ENCODE measurements at places on chromosomes 1 and 21.
A peak's percentile ranks its signal among the peaks of the same experiment; 100 is the strongest.

DNA sequence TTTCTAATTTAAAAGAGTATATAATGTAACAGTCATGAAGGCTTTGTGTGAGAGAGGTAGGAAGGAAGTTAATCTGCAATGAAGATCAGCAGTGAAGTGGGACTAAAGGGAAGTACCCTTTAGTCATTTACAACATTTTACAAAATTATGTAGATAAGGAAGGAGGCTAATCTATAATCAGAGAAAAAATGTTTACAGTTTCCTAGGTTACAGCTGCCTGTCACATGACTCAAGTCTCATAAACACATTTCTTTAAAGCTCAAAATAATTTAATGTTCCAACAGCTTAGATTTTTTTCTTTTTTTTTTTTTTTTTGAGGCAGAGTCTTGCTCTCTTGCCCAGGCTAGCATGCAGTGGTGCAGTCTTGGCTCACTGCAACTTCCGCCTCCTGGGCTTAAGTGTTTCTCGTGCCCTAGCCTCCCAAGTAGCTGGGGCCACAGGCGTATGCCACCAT lies 26.2 kb upstream of the CAP1 start:
- H3K27me3 ChIP-seq: no peaks in the 10 kb centered on the region
- no peak overlapping the region for H3K4me3 ChIP-seq
- peak overlapping the region; percentile 68 for H3K27ac ChIP-seq

DNA sequence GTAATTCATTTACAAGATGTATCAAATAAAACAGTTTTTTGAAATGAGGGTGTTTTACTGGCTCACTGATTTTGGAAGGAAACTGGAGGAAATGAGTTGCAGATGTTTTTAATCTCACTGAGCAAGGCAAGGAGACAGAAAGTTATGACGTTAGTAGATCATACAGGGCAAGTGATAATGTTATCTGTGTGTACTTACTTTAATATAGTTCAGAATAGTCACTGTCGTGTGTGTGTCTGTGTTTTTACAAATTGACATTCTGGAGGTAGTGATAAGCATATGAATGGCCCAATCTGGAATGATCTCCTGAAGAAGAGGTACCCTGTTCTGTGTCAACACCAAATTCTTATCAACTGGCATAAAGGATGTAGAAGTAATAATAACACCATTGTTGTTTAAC lies 1.9 kb upstream of the GBP4 start:
- H3K27me3 ChIP-seq: no peaks in the 10 kb centered on the region
- H3K4me3 ChIP-seq: no peak overlapping the region
- no peak for DNase-seq
- no peaks in the 10 kb centered on the region for H3K36me3 ChIP-seq

- H3K27ac ChIP-seq: no peak overlapping the region
- no peaks in the 10 kb centered on the region for H3K36me3 ChIP-seq
- H3K4me3 ChIP-seq: no peak overlapping the region
- no peak for DNase-seq
- H3K4me1 ChIP-seq: peaks cover 15% of the 10 kb centered on the region
Measured at GRCh38 chr1:87790756-87791155, 462.1 kb downstream of the LMO4 start.

- H3K36me3 ChIP-seq: peaks cover 76% of the 10 kb centered on the region
- H3K27ac ChIP-seq: no peak overlapping the region
- H3K27me3 ChIP-seq: no peaks in the 10 kb centered on the region
- DNase-seq: no peak
- H3K4me3 ChIP-seq: no peak overlapping the region
Measured at GRCh38 chr1:86356247-86356646, 39.9 kb downstream of the ODF2L start.

DNA sequence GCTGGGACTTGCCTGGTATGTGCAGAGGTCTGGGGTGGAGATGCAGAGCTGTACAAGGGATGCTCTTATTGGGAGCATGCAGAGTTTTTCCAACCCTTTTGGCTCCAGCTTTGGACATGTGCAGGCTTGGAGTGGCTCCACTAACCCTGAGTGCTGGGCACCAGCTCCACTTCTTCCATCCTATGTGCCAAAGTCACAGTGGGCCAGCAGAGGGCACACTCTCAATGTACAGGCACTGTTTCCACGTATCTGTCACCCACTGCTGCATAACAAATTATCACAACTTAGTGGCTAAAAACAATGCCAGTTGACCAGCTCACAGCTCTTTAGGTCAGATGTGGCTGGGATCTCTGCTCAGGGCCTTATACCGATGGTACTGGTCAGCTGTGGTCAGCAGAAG lies 631.8 kb downstream of the AJAP1 start:
- no peak for DNase-seq
- H3K4me3 ChIP-seq: no peak overlapping the region
- no peaks in the 10 kb centered on the region for H3K4me1 ChIP-seq
- H3K36me3 ChIP-seq: no peaks in the 10 kb centered on the region

DNA sequence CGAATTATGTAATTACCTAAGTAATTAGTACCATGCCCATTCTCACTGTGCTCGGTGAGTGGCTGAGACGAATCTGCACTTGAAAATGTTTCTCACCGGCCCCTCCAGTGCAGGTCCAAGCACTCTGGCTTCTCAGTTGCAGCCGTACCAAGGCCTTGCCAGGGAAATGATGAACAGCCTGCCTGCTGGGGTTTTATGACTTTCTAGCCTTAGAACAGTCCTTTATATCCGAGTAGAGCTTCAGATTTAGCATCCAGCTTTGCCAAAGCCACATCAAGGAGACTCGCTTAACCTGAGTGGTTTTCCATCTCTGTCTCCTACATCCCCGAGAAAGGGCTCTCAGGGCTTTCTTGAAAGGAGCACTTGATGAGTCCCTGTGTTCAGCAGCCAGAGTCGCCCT lies 83.4 kb downstream of the GREM2 start:
- no peak for DNase-seq
- no peak overlapping the region for H3K4me3 ChIP-seq

DNA sequence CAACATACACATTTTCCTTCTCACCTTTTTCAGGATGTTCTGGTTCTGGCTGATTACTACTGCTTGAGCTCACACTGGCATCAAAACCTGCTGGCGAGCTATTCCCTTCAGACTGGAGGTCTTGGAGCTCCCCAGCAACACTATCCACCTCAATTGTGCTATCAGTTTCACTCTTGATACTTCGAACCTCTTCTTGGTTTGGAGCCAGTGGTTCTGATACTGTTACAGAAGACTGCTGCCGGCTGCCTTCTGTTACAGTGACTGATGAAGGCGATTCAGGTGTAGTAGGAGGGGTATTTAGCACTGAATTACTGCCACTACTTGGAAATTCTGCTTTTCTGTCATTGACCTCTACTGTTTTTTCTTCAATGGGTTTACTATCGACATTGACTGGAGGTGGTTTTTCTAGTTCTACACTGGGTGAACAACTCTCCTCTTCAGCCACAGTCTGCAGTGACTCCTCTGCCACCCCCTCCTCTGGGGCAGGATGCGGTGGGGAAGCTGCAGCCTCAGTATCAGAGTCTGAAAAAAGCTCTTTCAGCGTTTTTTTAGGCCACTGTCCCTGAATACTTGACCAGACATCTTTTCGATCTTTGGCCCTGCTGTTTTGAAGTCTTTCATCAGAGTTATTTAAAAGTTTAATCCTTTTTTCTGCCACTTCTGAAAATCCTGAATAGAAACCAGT lies 20.7 kb upstream of the RBM34 start:
- no peak for DNase-seq
- H3K36me3 ChIP-seq: peaks cover 44% of the 10 kb centered on the region
- no peak overlapping the region for H3K4me3 ChIP-seq
- no peaks in the 10 kb centered on the region for H3K4me1 ChIP-seq
- H3K27ac ChIP-seq: no peak overlapping the region

DNA sequence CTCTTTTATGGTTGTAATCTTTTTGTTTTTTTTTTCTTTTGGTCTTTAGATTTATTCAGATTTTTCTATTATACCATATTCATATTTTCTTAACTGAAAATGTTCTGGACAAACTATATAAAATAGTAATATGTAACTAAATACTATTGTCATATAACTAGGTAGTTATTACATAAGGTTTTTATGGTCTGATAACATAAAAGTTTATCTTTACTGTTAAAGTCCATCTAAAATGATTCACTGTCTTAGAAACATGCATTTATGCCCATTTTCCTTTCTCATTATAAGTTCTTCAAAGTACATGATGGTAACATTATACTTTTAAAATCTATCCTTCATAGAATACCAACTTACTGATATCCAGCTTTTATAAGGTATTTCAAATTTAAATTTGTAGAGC lies 29.1 kb downstream of the IARS2 start:
- H3K4me1 ChIP-seq: no peaks in the 10 kb centered on the region
- H3K27me3 ChIP-seq: no peaks in the 10 kb centered on the region
- H3K4me3 ChIP-seq: no peak overlapping the region
- H3K36me3 ChIP-seq: peaks cover 6% of the 10 kb centered on the region
- DNase-seq: no peak

DNA sequence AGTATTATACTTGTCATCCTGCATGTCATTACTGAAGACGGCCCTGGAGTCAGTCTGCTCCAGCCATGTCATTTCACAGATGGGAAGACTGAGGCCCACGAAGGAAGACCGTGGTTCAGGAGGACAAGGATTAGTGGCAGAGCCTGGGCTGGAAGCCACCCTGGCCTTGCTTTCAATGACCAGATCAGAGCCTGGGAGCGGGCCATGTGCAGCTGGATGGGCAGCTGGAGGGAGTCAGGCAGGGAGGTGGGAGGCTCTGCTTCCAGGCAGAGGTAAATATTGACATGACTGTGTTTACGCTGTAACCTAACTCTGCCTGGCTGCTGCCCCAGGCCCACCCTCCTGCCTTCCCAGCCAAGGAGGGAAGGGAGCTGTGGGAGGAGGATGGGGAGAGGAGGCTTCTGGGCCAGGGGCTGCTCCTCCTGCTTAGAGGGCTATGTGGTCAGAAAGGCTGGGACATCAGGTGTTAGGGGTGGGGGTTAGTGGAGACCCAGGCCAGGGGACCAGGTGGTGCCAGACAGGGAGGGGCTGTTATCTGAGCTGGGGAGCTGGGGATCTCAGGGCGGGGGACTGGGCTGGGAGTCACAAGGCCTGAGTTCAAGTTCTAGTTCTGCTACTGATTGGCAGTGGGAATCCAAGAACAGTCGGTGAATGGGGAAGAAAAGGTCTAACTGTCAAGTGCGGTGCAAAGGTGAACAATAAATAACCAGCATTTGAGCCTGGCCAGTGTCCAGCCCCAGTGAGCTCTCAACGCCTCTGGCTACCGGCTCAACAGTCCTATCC lies 48.5 kb upstream of the ECE1 start:
- H3K27ac ChIP-seq: peak overlapping the region; percentile 25
- H3K4me1 ChIP-seq: peaks cover 40% of the 10 kb centered on the region
- no peak overlapping the region for H3K4me3 ChIP-seq
- no peaks in the 10 kb centered on the region for H3K36me3 ChIP-seq
- DNase-seq: no peak

DNA sequence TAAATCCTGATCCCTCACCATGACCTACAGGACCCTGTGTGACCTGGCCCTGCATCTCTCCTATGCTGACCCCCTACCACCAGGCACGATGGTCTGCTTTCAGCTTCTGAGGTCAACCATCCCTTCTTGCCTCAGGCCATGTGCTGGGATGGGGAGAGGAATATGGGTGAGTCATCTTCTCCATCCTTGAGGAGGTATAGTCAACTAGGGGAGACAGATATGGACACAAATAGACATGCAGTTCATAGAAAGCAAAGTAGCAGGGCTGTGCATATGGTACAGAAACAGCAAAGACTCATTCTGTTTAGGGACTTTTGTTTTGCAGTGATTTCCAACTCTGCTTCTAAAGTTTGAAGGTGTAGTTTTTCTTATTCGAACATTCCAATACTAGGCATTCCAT lies 250.8 kb upstream of the FGGY start:
- no peak for DNase-seq
- no peak overlapping the region for H3K4me3 ChIP-seq
- no peak overlapping the region for H3K27ac ChIP-seq
- no peaks in the 10 kb centered on the region for H3K36me3 ChIP-seq
- peaks cover 13% of the 10 kb centered on the region for H3K4me1 ChIP-seq

DNA sequence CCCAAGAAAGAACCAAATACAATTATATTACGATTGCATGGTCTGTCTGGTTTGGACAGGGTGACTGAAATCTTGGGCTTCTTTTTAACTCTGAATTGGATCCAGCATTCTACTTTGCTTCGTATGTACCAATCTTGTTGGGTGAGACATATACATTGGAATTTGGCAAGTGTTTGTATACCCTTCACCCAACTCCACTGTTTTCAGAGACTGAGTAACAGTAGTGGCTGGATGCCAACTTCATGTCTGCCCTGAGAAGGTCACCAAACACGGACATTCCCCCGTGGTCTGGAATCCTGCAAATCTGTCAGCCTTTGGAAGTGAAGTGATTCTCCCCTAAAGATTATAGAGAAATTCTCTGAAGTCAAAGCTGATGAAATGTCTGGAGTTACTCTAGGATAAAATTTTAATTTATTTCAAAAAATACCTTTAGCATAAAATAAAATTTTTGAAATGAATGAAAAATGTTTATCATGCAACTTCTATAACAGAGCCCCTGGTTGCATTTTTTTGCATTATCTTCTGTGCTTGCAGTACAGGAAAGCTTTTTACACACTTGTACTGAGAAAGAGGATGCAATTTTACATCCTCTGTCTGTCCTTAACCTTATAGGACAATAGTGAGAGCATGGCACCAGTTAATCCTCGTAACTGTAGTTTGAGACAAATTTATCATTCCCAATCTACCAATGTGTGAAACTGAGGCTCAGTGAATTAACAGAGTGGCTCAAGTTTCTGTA lies 201.8 kb downstream of the DISC1 start:
- H3K4me1 ChIP-seq: peaks cover 37% of the 10 kb centered on the region
- no peak overlapping the region for H3K4me3 ChIP-seq
- H3K27me3 ChIP-seq: no peaks in the 10 kb centered on the region
- DNase-seq: no peak
- peak overlapping the region; percentile 97 for H3K27ac ChIP-seq

DNA sequence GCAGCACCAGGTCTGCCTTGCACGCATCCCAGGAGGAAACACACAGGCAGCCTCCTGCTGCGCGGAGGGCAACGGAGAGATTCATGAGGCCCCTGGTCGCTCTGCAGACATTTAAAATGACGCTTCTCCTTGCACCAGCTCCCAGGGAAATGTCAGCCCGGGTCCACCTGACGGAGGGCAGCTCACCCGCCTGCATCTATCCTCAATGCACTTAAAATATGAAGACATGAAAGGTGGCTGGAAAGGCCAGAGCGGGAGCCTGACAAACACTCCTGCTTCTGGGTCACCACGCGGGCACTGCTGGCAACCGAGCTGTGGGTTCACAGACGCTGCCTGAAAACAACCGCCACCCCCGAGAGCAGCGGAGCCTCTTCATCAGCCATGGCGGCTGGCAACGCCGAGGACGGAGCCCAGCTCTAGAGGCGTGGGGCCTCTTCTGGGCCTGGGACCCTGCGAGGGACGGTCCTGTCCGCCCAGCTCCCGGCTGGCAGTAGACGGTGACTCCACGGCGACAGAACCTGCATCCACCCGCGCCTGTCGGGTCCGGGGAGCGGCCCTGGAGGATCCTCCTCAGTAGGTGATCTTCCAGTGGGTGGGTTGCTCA lies 22.7 kb downstream of the POFUT2 start:
- peak; percentile 54 for DNase-seq
- H3K4me1 ChIP-seq: no peaks in the 10 kb centered on the region
- no peaks in the 10 kb centered on the region for H3K27me3 ChIP-seq
- no peak overlapping the region for H3K27ac ChIP-seq
- peaks cover 22% of the 10 kb centered on the region for H3K36me3 ChIP-seq
- H3K4me3 ChIP-seq: no peak overlapping the region
